NB4 (cell line): ENCODE measurements at places on chromosomes 4 and X.

DNA sequence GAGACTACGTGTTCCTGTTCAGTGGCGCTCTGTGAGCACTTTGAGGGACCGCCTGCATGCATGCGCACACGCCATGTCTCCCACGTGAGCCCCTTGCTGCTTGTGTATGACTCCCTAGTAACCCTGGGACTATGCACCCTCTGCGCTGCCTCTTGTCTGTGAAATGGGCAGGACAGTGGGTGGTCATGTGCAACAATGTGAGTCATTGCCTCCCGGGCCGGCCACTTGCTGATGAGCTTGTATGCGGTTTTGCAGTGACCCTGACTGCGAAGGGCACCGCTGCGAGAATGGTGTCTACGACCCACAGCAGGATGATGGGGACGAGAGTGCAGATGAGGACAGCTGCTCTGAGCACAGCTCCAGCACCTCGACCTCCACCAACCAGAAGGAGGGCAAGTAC, 61.4 kb downstream of the TNIP2 start:
- no peak for DNase-seq

- no peak for DNase-seq
These were observed 892.1 kb upstream of the EPHA5 start for GRCh38 chr4:66562276-66562806.

DNA sequence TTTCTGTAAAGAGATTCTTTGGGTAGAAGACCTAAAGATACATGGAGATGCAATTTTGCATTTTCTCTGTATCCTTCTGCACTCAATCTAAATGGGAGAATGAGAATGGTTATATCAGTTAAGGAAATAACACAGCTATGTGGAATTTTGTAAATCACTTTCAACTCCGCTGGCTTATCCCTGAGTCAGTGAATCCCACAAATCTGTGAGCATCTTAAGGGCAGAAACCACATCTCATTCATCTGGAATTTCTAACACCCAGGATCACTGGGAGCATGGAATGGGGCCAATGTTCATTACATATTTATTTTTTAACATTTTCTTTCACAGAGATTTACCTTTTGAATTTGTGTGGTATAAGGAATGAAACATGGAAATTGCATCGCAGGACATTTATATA, 167.8 kb downstream of the CFAP47 start:
- no peak for DNase-seq

- no peak for DNase-seq
These were observed 32.3 kb upstream of the IQSEC2 start for GRCh38 chrX:53313728-53314105.

DNA sequence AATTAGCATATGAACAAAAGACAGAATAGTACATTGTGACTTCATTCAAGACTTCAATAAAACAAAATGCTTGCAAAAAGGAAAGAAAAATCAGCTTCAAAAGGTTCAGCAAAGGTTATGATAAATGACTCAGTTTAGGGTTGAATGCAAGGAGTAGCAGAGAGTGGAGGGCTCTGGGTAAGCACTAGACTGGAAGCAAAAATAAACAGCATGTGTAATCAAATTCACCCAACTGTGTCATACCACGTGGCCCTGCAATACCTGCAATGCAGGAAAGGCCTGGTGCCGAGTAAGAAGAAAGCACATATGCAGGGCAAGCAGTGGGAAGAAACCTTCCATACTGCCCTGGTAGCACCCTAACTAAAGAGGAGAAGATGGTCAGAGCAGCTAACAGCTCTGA, 88.7 kb downstream of the ATP11C start:
- DNase-seq: no peak

- no peak for DNase-seq
These were observed 9.6 kb upstream of the YTHDC1 start for GRCh38 chr4:68359508-68359907.

GRCh38 chr4:146073517-146073916, 102.0 kb upstream of the LSM6 start:
- no peak for DNase-seq
